ENCODE measurements at places on chromosomes 12 and 14.

GRCh38 chr12:20477672-20478071, 109.3 kb downstream of the PDE3A start:
- no peak for DNase-seq

DNA sequence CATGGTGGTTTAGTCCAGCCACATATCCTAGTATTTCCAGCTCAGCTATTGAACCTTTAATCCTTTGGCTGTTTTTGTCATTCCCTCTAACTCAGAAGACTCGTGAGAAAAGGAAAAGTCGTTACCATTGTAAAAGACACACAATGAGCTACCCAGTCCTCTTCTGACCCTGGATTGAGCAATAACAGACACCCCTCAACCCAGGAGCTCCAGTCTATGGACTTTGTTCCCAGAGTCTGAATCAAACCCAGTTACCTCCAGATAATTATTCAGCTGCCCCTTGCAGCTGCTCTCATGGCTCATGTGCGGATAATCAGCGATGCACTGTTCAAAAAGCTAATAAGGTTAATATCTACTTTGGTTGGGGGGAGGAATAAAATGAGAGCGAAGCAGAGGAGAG, 402.4 kb downstream of the BTG1 start:
- no peak for DNase-seq

- no peak for DNase-seq
Observed at GRCh38 chr14:92461891-92462290, 51.7 kb upstream of the RIN3 start.

DNA sequence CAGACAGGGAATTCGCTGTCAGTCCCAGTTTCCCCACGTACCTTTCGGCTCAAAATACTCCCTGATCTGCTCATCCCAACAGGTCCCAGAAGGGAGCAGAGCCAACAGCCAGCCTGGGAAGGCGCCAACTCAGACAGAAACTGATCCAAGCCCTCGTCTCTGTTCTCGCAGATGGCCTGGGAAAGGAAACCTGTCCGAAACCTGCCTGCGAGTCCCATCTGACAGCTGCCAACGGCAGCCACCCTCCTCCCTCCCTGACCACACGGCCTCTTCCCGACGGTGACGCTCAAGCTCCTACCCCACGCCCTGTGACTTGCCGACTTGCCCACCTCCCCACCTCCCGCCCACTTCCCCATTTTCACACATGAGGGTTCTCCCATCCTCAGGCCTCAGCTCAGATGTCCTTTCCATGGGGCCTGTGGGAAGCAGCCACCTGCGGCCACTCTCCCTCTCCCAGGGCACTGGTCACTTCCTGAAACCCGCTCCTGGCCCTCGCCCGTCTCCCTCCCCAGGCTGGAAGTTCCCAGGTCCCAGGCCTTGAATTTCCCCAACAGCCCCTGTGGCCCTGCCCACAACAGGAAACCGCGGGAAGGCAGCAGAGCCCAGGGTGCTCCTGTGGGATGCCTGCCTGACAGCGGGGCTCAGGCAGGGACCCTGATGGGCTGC, 60.9 kb upstream of the FBRSL1 start:
- no peak for DNase-seq

GRCh38 chr12:1073652-1074051, 82.6 kb downstream of the ERC1 start:
- no peak for DNase-seq

DNA sequence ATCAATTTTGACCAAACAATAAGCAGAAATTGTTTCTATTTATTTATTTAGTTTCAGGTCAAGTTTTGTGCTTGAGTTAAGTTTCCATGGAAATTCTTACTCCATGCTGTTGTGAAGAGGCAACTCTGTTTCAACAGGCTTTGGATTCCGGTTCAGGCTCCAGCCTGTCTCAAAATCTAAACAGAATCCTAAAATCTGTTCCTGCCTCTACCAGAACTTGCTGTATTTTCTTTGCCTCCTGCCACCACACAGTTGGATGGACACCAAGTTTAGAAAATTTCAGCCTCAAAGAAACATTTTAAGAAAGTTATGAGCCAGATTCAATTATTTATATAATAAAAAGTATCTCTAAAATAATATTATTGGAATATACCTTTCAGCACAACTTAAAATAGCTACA, 330.9 kb downstream of the FOXG1 start:
- no peak for DNase-seq
